ENCODE measurements at places on chromosomes 5 and 9.

DNA sequence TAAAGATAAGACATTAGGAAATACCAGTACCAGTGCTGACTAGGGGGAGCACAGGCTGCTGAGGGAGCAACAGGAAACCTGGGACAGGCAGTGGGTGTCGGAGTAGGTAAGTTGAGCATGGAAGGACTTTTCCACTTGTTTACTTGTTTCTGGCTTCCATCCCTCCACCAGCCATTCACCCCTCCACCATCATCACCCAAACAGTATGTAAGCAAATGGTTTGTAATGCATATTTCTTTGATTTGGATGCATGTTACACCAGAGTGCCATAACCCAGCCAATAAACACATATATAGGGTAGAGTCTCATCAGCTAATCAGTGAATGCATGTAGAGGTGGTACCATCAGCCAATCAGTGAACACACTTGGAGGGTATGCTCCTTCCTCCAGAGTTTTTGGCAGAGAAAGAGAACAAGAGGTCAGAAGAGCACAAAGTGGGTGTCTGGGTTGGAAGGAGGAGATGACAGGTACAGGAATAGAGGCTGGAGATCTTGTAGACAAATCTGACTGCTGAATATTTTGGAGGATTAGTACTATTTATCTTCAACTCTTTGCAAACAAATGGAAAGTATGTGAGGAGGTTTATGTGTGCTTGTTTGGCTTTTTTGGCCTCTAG is 37.7 kb upstream of the PDE8B start:
- DNase-seq = no peak

DNA sequence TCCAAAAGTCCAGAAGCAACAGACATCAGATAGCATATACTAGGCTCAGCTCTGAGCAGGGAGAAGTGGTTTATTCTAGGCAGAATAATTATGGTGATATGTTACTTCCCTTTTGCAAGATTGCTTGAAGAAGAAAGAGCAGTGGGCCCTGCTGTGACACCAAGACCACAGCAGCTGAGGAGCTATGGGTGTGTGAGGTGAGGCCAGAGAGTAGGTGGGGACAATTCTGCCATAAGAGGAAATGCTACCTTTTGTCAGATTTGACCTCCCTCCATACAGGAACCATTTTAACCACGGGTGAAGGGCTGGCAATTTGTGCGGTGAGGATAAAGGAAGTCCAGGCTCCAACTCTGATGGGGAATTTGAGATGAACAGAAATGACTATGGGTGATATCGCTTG is 51.3 kb downstream of the TNFSF15 start:
- no peak for DNase-seq

GRCh38 chr9:27645161-27645840 is 72.0 kb upstream of the C9orf72 start:
- no peak for DNase-seq

DNA sequence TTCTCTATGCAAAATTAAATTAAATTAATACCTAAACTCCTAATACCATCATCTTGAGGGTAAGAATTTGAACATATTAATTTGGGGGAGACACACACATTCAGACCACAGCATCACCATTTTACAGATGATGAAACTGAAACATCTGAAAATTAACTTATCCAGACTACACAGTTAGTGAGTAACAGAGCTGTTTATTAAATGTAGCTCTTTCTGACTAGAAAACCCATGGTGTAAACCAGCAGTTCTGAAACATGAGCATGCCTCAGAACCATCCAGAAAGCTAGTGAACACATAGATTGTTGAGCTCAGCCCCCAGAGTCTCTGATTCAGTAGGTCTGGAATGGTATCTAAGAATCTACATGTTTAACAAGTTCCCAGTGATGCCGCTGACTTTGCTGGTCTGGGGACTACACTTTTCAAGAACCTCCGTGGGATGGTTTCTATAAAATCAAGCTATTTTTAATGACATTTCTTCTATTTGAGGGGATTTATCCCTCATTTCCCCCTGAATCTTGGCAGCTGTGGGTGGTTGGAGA is 113.5 kb downstream of the RORB start:
- peak; percentile 51 for DNase-seq

GRCh38 chr9:124675261-124676158 is 95.6 kb downstream of the NR6A1 start:
- DNase-seq = no peak

- DNase-seq = no peak
These were observed 69.6 kb downstream of the ANKRD33B start for GRCh38 chr5:10633271-10634049.

- DNase-seq = no peak
These were observed 9.5 kb downstream of the TRIM41 start for GRCh38 chr5:181232593-181232992.

- DNase-seq = no peak
These were observed 243.0 kb downstream of the PIK3R1 start for GRCh38 chr5:68458416-68459021.
